ENCODE measurements at places on chromosomes 11 and 22. TPM values are rescaled to one million over a fixed set of nuclear protein-coding genes. Genes with fewer than 3 reads are reported as not detected.

GRCh38 chr11:1205987-1206331 is 16.9 kb upstream of the MUC5B start:
- no peak for DNase-seq

GRCh38 chr11:115194802-115195110 is 309.5 kb downstream of the CADM1 start:
- peak; percentile 32 for DNase-seq

The OR2AG2 gene
- not detected for polyA plus RNA-seq

DNA sequence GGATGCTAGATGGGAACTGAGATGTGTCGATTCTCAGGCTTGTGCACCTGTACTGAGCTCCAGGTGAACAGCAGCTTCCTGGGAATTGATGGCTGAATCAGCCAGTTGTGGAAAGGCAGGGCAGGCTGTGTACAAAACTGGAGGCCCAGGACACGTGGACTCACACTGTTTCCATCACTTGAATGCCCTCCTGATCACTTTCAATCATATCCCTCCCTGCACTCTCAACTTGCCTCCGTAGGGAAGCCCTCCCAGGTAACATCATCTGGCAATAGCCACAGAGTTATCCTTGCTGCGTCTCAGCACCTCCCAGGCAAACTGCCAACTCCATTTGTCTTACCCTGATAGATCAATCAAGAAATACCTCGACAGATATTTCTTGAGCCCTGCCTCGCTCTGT is 10.1 kb downstream of the FAM83F start:
- DNase-seq: no peak

DNA sequence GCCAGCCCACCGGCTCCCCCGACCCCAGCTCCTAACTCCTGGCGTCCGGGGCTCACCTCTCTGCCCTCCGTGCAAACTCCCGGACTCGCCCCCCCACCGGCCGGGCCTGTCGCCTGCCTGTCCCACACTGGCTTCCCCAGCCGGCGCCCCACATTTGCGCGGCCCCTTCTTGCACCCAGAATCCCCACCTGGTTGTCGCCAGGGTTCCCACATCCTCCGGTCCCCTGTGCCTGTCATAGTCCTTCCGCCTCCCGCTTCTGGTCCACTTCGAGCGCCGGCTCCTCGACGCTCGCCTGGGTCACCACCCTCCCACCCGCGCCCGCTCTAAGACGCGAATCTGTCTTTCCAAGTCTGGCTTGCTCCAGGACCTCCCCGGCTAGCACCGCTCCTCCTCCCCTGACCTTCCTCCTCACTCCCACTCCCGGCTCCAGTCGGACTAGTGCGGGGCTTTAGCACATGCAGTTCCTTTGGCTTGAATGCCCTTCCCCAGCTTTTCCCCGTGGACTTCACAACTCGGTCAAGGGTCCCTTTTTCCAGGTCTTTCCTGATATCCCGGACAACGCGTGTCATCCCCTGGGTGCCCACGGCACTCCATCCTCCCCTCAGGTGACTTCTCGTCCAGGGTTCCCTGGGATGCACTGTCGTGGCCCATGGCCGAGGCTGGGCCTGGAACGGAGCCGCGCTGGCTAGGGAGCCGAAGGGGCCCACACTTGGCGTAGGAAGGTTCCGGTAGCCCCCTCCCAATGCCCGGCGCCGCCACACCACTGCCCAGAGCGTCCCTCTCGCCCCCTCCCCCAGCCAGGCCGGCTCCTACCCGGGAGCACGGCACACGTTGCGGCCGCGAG is 635 bp downstream of the SCARF2 start:
- no peak for DNase-seq

- DNase-seq: no peak
Observed at GRCh38 chr11:20448834-20449233, 61.3 kb downstream of the PRMT3 start.

The PDGFD gene
- 19.1 TPM for polyA plus RNA-seq

The TBX10 gene
- polyA plus RNA-seq: not detected

DNA sequence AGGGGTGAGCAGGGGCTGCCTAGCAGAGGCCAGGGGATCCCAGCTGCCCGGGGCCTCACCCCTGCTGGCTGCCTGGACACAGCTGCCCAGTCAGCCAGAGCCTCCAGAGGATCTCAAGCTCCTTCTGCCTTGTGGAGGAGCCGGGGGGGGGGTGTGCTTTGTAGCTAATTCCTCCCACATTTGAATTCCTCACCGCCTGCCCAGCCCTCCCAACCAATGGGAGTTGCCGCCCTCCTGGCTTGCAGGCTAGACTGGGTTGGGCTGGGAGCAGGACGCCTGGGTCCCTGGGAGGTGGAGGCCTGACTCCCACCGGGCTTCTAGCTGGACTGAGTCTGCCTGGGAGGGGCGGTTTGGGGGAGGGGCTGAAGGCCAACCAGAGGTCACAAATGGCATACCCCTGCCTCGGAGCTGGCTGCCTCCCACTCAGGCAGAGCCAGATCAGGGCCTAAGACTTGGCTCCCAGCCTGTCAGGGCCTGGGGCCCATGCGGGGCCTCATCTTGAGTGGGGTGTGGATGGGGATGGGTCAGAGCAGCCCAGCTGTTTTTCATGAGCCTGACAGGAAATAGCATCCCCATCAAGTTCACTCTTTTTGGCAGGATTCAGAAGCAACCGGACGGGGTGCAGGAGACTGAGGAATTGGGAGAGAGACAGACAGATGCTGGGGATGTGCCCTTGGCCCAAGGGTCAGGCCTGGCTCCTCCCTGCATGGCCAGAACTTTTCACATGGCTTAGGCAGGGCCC is 29.2 kb upstream of the PDE2A start:
- DNase-seq: peak; percentile 82

The TTLL12 gene
- 19.2 TPM for polyA plus RNA-seq

GRCh38 chr11:88345408-88345807 is 7.9 kb upstream of the CTSC start:
- no peak for DNase-seq

- no peak for DNase-seq
Observed at GRCh38 chr22:39938509-39939111, 21.6 kb upstream of the TMA7B start.

- DNase-seq: no peak
Observed at GRCh38 chr11:94747146-94747545, 21.0 kb upstream of the AMOTL1 start.

DNA sequence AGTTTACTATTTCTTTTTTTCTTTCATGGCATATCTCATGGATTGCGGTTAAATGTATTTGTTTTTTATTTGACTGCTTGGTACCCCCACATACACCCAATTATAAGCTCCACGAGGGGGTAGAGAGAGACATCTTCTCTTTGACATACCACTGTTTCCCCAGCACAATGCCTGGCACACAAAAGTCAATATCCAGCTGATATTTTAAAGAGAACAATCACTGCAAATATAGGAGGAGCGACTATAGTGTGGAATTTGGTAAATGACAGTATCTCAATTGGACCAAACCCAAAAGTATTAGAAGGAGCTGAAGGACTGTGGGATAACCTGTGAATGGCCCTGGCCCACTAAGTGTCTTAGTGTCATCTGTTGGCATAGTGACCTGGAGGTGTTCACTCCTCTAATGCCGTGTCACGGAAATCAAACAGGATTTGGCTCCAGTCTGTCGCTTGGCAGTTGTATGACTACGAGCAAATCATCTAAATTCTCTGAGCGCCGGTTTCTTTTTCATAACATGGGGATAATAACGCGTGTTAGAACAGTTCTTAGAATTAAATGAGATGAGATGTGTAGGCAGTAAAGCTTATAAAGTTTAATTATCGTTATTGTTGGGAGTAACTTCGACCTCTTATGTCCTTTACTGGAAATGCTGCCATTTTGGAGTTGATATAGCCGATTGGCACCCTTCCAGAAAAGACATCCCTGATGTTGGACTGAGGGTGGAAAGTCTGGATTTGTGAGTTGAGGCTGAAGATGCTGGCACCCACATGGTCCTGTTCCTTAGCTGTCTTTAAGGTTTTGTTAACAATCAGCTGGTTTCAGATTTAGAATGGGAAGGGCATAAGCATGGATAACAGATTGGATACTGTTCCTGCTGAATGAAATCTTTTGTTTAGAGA is 144.5 kb downstream of the DBX1 start:
- no peak for DNase-seq

GRCh38 chr11:2443881-2444820 is at the start of gene TRPM5:
TRPM5 (minus strand) TSS chr11:2444514; CDS start chr11:2423036, 21,478 bp downstream.
- DNase-seq: no peak

GRCh38 chr11:91932151-91932821 is 292.3 kb upstream of the FAT3 start:
- no peak for DNase-seq

GRCh38 chr11:26947379-26947844 is 46.5 kb upstream of the FIBIN start:
- peak; percentile 64 for DNase-seq

The OR5F1 gene
- polyA plus RNA-seq: not detected

The GRAMD4 gene
- 14.3 TPM for polyA plus RNA-seq

GRCh38 chr22:32331918-32332725 is 25.5 kb upstream of the RFPL3 start:
- no peak for DNase-seq

The APOC3 gene
- polyA plus RNA-seq: not detected

- no peak for DNase-seq
Observed at GRCh38 chr11:27200779-27201453, 160.3 kb downstream of the BBOX1 start.

DNA sequence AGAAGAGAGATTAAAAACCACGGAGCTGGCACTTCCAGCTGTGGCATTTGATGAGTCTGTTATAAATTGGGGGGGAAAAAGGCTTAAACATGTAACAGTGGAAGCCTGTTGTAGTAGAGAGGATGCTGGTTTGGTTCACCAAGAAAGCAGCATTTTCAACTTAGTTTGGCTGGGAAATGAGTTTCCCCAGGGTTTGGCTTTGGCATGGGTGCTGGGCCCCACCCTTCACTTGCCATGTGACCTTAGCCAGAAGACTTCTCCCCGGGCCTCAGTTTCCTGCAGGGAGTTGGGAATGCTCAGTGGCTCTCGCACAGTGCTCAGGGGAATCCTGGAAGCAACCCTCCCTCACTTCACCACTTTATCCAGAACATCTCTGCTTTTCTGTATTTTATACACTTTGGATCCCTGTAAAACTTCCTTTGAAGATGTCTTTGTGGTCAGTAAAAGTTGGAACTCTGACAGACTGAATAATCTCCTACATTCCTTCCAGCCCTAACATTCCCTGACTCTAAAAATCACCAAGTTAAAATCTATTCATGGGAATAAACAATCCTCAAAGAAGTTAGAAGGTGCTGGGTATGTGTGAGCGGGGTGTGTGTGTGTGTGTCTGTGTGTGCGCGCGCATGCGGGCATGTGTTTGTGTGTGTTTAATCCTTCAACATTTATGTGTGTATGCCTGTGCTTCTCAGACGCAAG is 166.0 kb downstream of the TENM4 start:
- DNase-seq: no peak

DNA sequence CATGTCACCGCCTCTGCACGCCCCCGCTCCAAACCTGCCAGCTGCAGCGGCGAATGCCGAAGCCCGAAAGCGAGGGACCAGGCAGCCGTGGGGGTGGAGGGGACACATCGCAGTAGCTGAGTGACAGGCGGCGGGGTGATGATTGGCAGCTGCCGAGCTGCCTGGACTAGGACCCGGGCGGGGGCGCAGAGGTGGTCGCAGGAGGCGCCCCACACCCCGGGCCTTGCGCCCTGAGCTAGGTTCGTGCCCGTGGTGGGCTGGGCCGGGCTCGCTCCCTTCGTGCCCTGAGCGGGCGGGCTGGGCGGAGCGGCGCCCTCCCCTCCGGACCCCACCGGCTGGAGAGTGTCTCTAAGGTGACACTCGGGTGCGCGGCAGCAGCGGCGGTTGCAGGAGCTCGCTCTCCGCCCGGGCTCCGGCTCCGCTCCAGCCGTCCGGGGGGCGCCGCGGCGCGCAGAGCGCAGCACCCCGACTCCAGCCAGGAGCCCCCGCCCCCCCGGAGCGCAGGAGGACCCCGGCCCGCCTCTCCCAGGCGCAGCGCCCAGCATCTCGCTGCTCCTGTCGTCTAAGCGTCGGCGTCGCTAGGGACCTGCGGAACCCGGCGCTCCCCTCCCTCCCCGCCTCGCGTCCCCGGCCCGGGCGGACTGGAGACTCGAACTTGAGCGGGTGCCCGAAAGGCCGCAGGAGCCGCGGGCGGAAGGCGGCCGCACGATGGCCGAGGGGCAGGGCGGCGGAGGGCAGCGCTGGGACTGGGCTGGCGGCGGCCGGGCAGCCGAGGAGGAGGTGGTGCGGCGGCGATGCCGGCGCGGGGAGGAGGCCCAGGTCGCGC is 14.5 kb upstream of the DGKZ start:
- DNase-seq: no peak

The CASP5 gene
- not detected for polyA plus RNA-seq

- no peak for DNase-seq
Observed at GRCh38 chr11:81246941-81247340, 1486.7 kb downstream of the FAM181B start.

- no peak for DNase-seq
Observed at GRCh38 chr11:71383461-71383860, 64.7 kb downstream of the DHCR7 start.
